ENCODE measurements at places on chromosomes 3 and 15. TPM values are rescaled to one million over a fixed set of nuclear protein-coding genes. Genes with fewer than 3 reads are reported as not detected.

GRCh38 chr3:143362115-143362991 lies 242.8 kb downstream of the CHST2 start:
- DNase-seq: no peak
- H3K27me3 ChIP-seq: peaks cover 3% of the 10 kb centered on the region
- no peaks in the 10 kb centered on the region for H3K4me1 ChIP-seq
- H3K4me3 ChIP-seq: no peak overlapping the region
- no peaks in the 10 kb centered on the region for H3K36me3 ChIP-seq
- no peak overlapping the region for H3K27ac ChIP-seq

- no peaks in the 10 kb centered on the region for H3K36me3 ChIP-seq
- no peak for DNase-seq
- H3K4me3 ChIP-seq: no peak overlapping the region
- H3K27ac ChIP-seq: no peak overlapping the region
- peaks cover 16% of the 10 kb centered on the region for H3K4me1 ChIP-seq
Measured at GRCh38 chr3:31223278-31223677, 309.4 kb upstream of the STT3B start.

DNA sequence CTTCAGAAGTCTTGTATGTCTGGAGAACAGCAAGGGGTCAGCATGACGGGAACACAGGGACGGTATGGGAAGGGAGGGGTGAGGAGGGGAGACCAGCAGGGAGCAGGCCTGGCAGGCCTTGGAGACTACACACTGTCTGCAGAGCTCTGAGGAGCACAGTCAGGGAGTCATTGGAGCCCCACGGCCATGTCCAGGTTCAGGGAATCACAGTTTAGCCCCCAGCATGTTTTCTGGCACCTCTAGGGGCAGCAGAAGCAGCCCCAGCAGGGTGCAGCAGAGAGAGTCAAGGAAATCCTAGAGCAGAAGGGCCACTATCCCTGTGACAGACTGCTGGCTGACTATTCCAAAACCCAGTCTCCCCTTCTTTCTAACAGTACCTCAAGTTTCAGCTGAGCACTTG lies 3.2 kb downstream of the LAMP3 start:
- no peak overlapping the region for H3K4me3 ChIP-seq
- H3K27me3 ChIP-seq: peaks cover 40% of the 10 kb centered on the region
- no peak for DNase-seq
- H3K36me3 ChIP-seq: no peaks in the 10 kb centered on the region
- peaks cover 8% of the 10 kb centered on the region for H3K4me1 ChIP-seq
- H3K27ac ChIP-seq: no peak overlapping the region

DNA sequence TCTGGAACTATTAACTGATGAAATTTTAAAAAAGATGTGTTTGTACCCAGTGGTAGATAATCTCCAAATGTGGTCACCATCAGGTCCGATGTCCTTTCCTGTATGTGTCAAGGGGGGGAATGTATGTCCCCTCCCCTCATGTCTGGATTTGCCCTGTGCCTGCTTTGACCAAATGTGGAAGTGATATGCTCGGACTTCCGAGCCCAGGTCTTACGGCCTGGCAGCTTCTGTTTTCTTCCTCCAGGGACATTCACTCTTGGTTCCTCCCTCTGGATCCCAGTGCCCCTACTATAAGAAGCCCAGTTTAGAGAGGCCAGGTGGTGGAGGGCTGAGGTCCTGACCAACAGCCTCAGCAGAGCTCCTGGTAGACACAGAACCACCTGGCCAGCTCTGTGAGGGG lies 75.5 kb downstream of the CCR1 start:
- no peak overlapping the region for H3K27ac ChIP-seq
- no peaks in the 10 kb centered on the region for H3K36me3 ChIP-seq
- no peak overlapping the region for H3K4me3 ChIP-seq

- peaks cover 10% of the 10 kb centered on the region for H3K36me3 ChIP-seq
- H3K27ac ChIP-seq: peak overlapping the region; percentile 96
- H3K27me3 ChIP-seq: no peaks in the 10 kb centered on the region
- peak overlapping the region; percentile 86 for H3K4me3 ChIP-seq
- H3K4me1 ChIP-seq: peaks cover 35% of the 10 kb centered on the region
Measured at GRCh38 chr3:162390891-162391290, 894.3 kb downstream of the OTOL1 start.

DNA sequence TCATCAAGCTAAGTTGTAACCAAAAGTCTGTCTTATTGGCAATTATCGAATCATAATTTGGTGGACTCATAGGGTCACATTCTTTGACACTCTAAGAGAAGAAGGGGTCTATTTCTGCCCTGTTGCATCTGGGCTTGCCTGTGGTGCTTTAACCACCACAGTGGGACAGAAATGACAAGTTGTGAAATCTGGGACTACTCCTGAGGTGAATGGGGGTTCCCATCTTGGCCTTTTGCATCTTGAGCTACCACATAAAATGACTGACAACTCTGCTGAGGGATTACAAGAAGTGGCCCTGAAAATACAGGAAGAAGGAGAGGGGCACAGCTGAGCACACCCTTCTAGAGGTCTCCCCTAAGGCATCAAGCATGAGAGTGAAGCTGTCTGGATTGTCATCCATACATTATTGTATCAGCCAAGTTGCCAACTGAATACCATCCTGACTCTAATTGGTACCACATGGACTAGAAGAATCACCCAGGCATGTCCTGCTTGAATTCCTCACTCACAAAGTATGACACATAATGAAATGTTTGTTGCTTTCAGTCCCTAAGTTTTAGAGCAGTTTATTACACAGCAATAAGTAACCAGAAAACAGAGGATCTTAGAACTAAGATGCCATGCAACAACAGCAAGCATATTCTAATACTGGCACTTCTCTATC lies 306.5 kb downstream of the ROBO1 start:
- no peak overlapping the region for H3K4me3 ChIP-seq
- H3K4me1 ChIP-seq: no peaks in the 10 kb centered on the region
- H3K27ac ChIP-seq: no peak overlapping the region
- no peaks in the 10 kb centered on the region for H3K36me3 ChIP-seq
- H3K27me3 ChIP-seq: no peaks in the 10 kb centered on the region

GRCh38 chr15:58331560-58331912 lies 100.3 kb upstream of the LIPC start:
- H3K4me3 ChIP-seq: peak overlapping the region; percentile 87
- H3K4me1 ChIP-seq: peaks cover 42% of the 10 kb centered on the region
- H3K36me3 ChIP-seq: peaks cover 14% of the 10 kb centered on the region
- DNase-seq: no peak
- peaks cover 10% of the 10 kb centered on the region for H3K27me3 ChIP-seq

DNA sequence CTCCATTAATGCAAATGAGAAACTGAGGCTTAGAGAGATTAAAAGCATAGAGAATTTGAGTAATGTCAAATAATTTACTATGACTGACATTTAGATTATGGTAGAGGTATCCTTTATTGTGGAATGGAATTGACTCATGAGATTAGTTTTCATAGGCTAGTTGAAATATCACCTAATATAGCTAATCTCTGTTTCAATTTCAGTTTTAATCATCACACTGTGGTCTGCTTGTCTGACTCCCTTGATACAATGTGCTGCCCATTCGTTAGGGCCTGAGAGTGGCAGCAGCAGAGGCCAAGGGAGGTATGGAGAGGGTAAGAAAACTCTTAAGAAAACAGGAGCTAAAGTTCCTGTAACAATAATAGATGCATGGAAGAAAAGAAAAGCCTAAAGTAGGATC lies 13.2 kb upstream of the ZBTB20 start:
- no peak overlapping the region for H3K27ac ChIP-seq
- H3K4me3 ChIP-seq: no peak overlapping the region
- DNase-seq: no peak
- H3K4me1 ChIP-seq: peaks cover 2% of the 10 kb centered on the region
- peaks cover 6% of the 10 kb centered on the region for H3K27me3 ChIP-seq

GRCh38 chr15:45863881-45864580 lies 229.2 kb downstream of the SQOR start:
- no peaks in the 10 kb centered on the region for H3K27me3 ChIP-seq
- H3K27ac ChIP-seq: no peak overlapping the region
- no peaks in the 10 kb centered on the region for H3K36me3 ChIP-seq
- DNase-seq: no peak

- H3K27ac ChIP-seq: peak overlapping the region; percentile 83
- DNase-seq: no peak
- peak overlapping the region; percentile 86 for H3K4me3 ChIP-seq
Measured at GRCh38 chr15:48898032-48898431, 20.1 kb downstream of the EID1 start.

The PDE8A gene
- 16.9 TPM for total RNA-seq

The FANCD2 gene
- total RNA-seq: 17.4 TPM

The SOX14 gene
- not detected for total RNA-seq

The PLCD1 gene
- 11.0 TPM for total RNA-seq

All from HFFc6 (cell line).